Muscle of back (tissue), 13 donors: ENCODE measurements at places on chromosomes 13 and 19.

DNA sequence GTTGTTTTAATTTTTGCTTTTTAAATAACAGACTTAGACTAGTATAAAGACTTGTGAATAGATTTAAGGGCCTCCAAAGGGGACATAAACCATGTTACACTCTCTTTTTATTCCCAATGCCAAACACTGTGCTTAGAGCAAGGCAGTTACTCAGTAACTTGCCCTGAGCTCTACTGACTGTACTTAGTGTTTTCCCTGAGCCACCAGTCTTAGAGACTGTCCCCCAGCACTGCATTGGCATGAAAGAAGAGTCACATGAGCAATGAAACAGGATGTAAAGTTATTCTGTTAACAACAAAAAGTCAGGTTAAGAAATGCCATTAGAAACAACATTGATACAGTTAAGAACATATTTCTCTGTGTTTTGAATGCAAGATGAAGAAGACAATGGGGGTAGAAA lies 187.9 kb downstream of the TBC1D4 start:
- no peak for DNase-seq

GRCh38 chr13:64640002-64640401 lies 2590.1 kb downstream of the PCDH9 start:
- DNase-seq = no peak

- DNase-seq = no peak
Observed at GRCh38 chr13:98664924-98665637, 87.4 kb downstream of the SLC15A1 start.

DNA sequence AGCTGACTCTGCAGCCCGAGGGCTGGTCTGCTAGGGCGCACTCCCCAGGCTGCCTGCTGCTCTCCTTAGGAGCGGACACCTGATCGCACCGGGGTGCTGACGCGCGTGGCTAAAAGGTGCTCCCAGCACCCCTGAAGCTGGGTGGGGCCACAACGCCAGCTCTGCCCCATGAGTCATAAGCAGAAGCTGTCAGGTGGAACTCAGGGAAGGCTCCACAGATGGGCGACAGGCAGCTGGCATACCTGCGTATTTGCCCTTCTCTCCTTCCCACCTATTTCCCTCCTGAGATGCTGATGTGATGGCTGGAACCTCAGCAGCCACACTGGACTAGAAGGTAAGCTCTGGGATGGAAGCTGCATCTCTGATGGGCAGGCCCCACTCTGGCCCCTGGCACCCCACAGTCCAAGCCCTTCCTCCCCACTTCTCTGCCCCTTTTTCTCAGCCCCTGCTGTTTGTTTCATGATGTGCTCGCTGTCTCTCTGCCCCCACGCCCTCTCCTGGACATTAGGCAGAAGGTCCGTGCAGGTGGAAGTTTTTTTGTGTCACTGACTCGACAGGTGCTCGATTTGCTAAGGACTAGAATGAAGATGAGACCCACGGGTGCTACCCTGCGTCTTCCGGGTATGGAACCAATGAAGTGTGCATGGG lies 30.3 kb upstream of the CACTIN start:
- no peak for DNase-seq

DNA sequence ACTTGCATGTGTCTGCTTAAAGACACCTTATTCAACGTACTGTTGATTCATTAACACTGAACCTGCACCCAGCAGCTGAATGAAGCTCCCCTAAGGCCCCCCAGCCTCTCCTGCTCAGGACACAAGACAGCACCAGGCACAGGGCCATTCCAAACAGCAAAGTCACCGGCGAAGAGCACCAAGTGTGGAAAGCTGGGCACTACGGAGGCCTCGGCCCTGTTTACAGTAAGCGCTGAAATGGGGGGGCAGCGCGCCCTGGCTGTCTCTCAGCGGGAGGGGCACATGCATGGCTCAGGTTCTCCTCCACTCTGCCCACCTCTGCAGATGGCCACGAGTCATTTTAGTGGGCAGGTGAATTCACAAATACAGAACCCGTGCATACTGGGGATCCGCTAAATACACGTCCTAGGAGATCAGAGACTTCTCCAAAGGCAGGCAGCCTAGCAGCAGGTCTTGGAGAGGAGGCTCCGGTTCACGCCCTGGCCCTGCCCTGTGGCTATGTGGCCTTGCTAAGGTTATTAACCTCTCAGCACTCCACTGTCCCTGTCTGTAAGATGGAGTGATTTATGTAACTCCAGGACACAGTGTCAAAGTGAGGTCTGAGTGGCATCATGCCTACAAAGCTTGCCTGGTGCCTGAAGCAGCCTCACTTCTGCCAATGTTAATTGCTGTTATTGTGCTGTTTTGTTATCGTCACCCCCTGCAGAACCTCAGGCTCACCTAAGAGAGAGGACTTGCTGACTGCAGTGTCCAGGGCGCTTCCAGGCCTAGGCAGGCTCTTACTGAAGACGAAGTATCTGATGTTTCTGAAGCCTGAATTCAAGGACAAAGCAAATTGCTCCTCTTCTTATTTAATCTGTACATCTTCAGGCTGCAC lies 207.4 kb upstream of the SOX1 start:
- DNase-seq = no peak

DNA sequence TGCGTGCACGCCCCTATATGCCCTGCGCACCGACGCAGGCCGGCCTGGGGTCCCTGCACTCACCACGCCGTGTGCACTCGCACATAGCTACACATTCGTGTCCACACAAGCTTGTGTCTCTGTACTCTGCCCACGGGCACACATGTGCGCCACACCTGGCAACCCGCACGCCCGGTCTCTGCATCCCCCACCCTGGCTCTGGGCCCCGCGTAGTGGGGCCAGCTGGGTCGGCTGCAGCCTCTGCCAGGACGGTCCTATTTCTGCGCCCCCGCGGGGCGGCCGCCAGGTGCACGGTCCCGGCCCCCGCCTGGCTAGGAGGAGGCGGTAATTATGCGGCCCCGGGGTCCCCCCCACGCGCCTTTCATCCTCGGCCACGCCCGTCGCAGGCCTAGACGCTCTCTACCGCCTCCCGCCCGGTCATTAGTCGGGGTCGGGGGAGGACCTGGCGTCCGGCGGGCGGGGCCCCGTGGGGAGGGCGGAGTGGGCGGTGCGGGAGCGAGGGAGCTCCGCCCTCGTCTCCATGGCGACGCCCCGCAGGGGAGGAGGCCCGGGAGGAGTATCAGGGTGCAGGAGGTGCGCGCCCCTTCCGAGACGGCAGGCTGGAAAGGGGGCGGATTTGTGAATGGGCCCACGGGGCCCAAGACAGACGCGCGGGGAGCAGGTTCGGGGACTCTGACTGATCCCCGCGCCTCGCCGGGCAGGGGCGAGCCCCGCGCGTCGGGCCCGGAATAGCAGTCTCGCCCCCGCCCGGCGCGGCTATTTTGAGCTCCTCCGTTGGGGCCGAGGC lies 2.8 kb upstream of the CIRBP start:
- peak; percentile 85 for DNase-seq

- DNase-seq = no peak
Observed at GRCh38 chr19:11657307-11657706, 60.0 kb downstream of the ZNF627 start.

DNA sequence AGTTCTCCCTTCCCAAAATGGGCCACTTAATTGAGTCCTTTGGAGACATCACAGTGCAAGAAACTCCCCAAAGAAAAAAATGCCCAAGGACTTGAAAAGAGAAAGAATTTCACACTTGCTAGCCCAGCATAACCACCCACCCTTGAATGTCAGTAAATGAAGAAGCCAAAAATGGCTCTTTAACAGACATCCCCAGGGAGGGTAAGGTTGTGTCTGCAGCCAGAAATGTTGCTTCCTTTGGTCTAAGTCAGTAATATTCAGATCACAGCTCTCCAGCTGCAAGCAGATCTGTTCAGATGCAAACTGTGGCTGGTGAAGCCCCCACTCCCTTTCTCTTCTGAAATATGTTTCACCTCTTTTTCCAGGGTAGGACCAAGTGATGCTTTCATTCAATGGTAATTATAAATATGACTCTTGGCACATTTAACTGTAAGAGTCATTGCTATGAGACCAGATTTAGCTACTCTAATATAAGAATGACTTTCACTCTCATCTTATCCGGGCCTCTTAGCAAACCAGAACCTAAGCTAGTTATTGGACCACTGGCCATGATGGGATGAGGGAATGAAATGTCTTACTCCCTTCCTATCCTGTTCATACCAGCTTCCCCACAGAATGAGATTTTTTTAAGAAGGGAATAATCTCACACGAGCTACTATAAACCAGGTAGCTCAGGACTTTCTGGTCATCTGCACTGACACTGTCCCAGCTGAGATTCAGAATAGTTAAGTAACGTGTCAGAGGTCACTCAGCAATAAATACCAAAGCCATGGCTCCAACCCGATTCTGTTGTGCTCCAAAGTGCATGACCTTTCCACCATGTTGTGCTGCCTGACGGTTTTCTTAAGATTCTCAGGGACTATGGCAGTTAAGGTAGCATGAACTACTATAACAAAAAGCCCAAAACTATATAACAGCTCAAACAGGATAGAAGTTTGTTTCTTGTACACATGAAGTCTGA lies 234.1 kb downstream of the FOXO1 start:
- no peak for DNase-seq

DNA sequence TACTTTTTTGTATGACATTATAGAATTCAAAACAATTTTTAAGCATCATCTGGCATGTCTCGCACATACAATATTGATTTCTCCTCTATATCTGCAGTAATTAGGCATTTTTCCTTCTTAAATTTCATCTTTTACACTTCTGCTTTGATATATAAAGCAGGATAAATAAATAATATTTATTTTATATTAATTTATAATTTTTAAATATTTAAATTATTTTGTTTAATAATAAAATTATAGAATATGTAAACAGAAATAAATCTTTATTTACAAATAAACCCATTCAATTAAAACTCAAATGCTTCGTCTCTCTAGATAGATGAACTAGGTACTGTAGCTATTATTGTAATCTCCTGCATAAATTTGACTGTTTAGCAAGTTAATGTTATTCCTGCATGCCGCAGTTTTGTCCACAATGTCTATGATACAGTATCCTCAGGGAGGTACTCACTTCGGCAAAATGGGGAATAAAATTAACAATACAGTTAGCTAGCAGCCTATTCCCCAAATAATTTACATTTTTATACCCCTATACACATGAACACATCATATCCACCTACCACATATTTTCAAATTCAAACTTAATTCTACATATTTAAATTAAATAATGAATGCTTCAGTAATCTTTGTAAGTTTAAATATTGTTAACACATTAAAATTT lies 473.6 kb upstream of the SLC10A2 start:
- DNase-seq = no peak

DNA sequence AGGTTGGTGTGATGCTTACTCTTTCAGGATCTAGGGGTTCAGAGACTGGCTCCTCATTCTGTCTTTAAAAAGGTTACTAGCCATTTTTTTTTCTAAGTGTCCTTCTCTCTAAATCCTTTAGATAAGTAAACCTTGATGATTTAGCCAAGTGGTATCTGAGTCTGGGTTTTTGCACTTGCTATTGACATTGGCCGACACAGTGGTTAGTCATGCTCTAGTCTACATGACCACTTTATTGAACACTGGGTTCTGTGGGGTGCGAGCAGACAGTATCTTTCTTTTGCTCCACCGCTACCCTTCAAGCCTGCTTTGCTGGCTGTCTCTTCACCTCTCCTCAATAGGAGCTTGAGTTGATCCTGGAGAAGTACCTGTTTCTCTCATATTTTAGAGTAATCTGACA lies 6.2 kb upstream of the NUP58 start:
- DNase-seq = no peak

GRCh38 chr13:20159646-20160305 lies 1.1 kb downstream of the GJA3 start:
- DNase-seq = no peak

- DNase-seq = no peak
Observed at GRCh38 chr13:49062297-49062896, 86.7 kb downstream of the FNDC3A start.

- no peak for DNase-seq
Observed at GRCh38 chr19:28247243-28247642, 965.7 kb downstream of the UQCRFS1 start.

DNA sequence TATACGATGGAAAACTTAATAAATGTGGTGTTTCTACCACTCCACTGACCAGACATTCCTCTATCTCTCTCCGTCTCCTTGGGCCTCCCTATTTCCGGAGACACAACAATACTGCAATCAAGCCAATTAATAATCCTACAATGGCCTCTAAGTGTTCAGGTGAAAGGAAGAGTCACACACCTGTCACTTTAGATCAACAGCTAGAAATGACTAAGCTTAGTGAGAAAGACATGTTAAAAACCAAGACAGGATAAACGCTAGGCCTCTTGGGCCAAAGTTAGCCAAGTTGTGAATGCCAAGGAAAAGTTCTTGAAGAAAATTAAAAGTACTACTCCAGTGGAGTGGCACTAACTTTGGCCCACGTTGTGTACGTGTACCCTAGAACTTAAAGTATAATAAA lies 22.5 kb downstream of the ZDHHC20 start:
- no peak for DNase-seq

GRCh38 chr19:29001597-29002245 lies 211.2 kb downstream of the UQCRFS1 start:
- no peak for DNase-seq

- no peak for DNase-seq
Observed at GRCh38 chr13:50844084-50844875, 788 bp upstream of the DLEU7 start.

- no peak for DNase-seq
Observed at GRCh38 chr13:80296638-80297037, 44.3 kb downstream of the SPRY2 start.

DNA sequence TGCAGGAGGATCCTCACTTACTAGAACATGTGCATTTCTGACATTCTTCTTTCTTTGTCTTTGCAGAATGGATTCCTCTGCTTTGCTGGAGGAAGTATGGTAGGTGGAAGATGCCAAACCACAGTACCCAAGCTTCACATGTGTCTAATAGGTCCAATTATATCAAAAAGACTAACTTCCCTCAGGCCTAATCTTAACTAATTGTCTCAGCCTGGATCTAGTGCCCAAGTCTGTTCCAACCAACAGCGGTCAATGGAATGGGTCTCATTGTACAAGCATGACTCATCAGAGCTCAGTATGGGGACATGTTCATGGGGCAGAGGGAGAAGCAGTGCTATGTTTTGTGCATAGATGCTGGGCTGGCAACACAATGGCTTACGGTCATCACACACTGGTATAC lies 81.6 kb upstream of the CSNK1A1L start:
- DNase-seq = no peak

GRCh38 chr13:54633456-54633855 lies 1604.8 kb downstream of the OLFM4 start:
- no peak for DNase-seq

- peak; percentile 83 for DNase-seq
Observed at GRCh38 chr19:13633109-13633508, 126.8 kb upstream of the CACNA1A start.

DNA sequence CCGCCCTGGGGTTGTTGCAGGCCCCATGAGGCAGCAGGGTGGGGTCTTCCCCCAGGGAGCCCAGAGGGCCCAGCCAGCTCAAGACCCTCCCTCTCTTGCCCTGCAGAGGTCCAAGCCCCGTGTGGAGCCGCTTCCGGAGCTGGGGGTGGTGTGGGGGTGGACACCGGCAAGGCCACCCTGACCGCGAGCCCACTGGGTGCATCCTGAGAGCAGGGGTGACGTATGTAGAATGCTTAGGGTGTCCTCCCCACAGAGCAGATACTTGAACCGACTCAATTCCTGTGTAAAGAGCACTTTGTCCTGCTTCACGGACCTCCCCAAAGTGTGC lies 14.8 kb downstream of the UBXN6 start:
- no peak for DNase-seq

GRCh38 chr19:5575590-5575989 lies 7.8 kb upstream of the TINCR start:
- DNase-seq = no peak
